Activated naive CD8-positive, alpha-beta T cell treated with anti-CD3 and anti-CD28 coated beads, Interleukin-2, amount 50 U/mL, for 16 hours (primary cell): ENCODE measurements at places on chromosomes 12 and 14.

- no peak for DNase-seq
These were observed 225.0 kb downstream of the GXYLT1 start for GRCh38 chr12:41919526-41920261.

- DNase-seq: no peak
These were observed 4.3 kb upstream of the RAD52 start for GRCh38 chr12:953776-954175.

DNA sequence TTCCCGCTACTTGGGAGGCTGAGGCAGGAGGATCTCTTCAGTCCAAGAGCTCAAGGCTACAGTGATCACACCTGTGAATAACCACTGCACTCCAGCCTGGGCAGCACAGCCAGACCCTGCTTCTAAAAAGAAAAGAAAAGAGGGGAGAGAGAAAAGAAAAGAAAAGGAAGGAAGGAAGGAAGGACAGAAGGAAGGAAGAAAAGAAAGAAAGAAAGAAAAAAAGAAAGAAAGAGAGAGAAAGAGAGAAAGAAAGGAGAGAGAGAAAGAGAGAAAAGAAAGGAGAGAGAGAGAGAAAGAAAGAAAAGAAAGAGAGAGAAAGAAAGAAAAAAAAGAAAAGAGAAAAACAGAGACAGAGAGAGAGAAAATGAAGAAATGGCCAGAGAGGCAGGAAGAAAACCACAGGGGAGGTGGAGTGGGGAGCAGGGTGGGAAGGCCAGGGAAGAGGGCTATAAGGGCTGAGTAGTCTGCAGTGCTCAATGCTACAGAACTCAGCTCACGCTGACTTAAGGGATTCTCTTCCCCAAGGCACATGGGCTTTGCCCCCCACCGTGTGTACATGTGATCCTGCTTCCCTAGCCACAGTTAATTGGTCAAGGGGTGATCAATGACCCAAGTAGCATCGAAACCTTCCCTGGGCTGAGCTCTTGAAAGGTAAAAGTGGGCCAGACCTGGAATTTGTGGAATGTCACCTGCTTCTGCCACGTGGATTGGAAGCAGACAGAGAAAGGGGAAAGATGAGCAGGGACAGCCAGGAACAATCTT lies 90.4 kb upstream of the TMCC3 start:
- no peak for DNase-seq

- DNase-seq: no peak
These were observed 54.8 kb downstream of the SAMD4A start for GRCh38 chr14:54621686-54622085.

DNA sequence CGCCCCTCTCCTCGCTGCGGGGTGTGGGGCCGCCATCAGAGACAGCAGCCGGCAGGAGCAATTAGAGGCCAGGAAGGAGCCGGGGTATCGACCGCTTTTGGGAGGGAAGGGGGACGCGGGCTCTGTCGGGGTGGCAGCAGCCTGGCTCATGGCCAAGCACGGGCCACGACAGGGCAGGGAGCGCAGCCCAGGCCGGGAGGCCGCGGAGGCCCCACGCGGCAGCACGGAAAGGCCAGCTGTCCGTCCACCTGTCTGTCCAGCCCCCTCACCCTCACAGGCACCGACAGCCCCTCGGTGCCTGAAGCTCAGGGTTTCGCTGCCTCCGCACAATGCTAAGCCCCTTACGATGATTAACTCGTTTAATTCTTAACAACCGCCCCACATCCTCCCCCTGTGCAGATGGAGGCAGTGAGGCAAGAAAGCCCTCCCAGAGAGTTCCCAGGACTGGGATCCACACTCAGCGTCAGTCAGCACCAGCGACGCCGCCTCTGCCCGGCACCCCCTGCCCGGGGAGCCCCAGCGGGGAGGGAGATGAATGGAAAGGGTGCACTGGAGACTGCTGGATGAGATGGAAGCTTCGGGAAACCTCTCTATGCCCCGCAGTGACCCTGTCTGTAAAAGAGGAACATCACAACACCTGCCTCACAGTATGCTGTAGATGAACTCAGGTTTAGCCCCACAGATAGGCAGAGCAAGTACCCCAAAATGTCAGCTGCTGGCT lies 23.7 kb downstream of the NCOR2 start:
- DNase-seq: no peak

- no peak for DNase-seq
These were observed 42.2 kb downstream of the CMKLR1 start for GRCh38 chr12:108296945-108297344.

DNA sequence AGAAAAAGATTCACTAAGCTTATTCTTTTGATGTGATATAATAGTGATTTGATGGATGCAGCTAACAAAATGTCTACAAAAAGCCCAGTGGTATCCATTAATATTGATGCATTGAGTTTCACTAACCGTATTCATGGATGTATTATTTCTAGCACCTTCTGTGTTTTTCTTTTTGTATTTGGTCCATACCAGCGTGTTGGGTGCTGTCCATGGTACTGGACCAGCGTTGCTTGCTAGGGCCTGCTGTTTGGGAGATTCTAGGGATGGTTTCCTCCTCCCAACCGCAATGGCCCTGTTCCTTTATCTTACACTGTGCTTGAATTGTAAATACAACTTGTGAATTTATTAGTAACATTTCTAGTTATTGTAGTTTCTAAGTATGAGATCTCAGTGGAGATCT lies 31.7 kb downstream of the ANO4 start:
- DNase-seq: no peak

DNA sequence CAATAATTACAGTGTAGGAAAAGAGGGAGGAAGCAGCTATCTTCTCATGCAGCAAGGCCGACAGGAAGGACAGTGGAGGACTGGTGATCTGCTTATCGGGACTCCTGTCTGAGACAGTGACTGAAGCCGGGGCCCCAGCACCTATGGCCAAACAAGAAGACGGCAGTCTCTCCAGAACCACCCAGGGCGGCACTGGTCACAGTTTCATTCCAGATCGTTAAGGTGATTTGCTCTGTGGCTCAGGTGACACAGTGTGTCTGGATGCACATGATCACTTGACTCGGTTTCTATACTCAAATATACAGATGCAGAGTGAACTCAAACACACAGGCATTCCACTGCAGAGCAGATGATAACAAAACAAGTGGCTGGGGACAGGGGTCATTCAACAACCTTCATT lies 52.1 kb upstream of the CORO1C start:
- no peak for DNase-seq

DNA sequence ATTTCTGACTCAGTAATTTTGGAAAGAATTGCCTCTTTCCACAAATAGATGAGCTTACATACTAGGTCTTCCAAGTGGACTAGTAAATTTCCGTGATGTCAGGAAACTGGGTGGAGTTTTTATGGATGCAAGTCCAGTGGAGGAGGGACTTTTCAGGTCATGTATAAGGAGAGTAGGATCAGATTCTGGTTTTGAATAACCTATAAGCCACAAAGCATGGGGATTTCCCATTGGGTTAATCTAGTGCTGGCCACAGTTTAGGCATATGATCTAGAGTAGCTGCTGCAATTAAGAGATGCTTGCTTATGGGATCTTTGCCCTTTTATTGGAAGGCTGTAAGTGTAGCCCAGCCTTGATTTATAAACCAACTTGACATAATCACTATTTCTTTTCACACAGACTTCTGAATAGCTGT lies 33.8 kb downstream of the STK38L start:
- DNase-seq: no peak

DNA sequence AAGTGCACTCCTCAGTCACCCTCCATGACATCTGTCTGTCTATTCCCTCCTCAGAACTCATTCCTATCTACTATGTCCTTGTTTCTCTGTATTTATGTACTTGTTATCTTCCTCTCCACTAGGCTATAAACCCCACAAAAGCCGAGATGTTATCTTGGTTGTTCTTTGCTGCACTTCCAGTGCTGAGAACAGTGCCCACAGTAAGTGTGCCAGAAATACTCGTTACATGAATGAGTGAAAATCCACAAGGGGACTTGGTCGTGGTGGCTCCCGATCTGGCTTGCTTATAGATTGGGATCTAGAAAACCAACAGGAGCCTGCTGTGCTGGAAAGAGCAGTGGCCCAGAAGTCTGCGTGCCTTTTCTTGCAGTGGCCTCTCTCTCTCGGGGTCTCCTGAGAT lies 111.9 kb upstream of the PRMT8 start:
- no peak for DNase-seq

DNA sequence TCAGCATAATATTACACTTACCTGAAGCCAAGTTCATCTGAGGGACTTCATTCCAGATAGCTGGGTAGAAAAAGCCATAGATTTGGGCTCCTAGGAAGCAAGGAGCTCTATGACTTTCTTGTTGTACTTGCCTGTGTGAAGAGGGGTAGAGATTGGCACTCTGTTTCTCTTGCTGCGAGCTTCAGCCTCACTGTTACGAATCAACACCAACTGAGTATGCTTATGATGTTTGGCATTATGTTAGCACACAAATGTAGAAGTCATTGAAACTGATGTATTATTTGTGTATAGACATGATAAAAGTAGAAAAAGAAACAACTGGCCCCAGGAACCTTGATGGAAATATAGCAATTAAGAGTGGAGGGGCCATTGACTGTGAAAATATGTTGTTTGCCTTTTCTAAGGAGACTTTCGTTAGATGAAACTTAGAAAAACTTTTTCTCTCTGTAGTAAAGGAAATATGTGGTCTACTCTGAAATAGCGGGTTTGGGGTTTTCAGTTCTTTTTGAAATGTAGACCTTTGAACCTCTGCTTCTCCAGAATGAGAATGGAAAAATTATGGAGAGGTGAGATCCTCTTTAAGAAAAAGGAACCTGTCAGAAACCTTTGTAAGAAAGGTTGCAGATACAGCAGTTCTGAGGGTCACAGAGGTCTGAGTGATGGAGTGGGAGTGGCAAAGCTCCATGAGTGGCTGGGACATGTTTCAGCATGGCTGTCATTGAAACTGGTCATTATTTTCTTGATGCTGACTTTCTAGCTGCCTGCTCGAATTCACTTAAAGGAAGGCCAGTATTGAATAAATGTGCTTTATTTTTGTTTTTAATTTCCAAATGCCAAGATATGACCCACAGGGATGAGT lies 159.9 kb downstream of the GCH1 start:
- DNase-seq: no peak

DNA sequence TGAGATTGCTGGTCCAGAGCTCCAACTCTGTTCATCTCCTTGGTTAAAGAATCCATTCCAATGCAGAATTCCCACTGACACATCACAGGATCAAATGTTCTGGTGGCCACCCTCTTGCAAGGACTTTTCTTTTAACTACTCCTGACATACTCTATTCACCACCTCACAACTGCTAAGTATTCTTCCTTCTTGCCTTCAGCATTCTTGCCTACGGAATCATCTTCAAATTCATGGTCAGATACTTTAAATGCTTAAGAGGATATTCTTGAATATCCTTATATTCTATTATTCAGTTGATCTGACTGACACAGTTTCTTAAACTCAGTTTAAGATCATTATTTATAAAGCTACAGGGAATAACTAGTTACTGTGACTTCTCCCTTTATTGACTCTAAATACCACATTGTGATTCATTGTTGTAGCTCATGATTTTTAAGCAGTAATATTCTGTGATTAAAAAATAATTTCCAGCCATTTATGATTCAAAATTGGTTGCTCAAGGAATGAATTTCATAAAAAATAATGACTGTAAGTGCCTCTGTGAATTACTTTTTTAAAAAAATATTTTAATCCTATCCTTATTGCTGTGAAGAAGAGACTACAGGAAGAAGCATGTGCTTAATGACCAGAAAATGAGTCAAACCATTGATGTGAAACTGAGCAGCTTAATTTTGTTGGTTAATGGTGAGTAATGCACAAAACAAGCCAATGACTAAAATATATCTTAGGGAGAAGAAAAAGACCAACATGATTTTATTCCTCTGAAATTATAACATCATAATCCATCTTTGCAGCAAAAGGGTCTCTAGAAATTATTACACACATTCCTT lies 207.1 kb downstream of the PIK3C2G start:
- no peak for DNase-seq

DNA sequence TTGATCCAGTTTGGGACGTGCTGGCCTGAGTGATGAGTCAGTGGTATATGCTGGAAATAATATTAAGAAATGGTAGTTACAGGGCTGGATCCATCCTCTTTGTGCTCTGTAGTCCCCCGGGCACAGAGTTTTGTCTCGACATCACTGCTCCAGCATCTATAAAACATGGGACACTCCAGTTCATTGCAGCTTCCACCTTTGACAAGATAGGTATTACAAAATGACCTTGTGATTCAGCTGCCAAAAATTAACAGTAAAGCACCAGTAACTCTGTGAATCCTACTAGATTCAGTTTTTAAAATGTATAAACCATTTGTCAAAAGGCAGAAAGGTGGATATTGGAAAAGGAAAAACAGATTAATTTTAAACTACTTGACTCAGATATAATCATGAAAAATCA lies 14.6 kb upstream of the GNG2 start:
- DNase-seq: no peak

DNA sequence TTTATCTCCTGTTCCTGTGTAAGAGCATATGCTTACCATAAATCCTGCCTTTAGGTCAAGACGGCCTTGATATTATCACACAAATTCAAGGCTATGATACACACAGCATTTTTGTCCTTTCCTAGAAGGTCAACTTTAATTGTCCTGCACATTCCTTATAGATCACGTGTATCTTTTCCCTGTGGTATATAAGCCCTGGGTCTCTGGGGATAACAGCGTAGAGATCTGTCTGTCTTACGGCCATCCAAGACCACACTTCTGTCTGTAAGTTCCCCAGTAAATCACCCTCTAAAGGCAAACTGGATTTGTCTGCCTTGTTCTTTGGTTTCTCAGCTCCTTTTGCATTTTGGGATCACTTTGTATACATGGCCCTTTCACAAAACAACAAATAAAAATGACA lies 69.5 kb upstream of the TCL1B start:
- DNase-seq: no peak

DNA sequence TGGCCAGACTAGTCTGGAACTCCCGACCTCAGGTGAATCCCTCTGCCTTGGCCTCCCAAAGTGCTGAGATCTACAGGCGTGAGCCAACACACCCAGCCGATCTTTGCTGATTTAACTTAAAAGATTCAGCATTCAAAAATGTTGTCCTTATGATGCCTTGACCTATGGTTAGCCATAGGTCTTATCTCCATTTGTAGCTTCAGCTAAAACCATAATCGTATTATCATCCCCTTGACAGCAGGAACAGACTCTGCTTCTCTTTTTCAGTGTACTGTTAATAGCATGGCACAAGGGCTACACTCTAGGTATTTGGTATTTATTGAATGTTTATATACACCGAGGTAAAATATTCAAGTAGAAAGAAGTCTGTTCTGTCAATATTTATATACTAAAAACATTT lies 15.3 kb downstream of the CCDC62 start:
- DNase-seq: no peak

- DNase-seq: no peak
These were observed 9.6 kb upstream of the SMARCC2 start for GRCh38 chr12:56198836-56199235.

- no peak for DNase-seq
These were observed 53.7 kb upstream of the PLXNC1 start for GRCh38 chr12:94094700-94095099.

- no peak for DNase-seq
These were observed 12.8 kb downstream of the KCNC2 start for GRCh38 chr12:75196865-75197264.

GRCh38 chr14:89910691-89911009 lies 43.9 kb downstream of the EFCAB11 start:
- DNase-seq: no peak

- no peak for DNase-seq
These were observed 7.7 kb downstream of the DAZAP2 start for GRCh38 chr12:51246254-51246853.
